Renal cortical epithelial cell (primary cell): ENCODE measurements at places on chromosomes 5 and 9. TPM values are rescaled to one million over a fixed set of nuclear protein-coding genes. Genes with fewer than 3 reads are reported as not detected.

DNA sequence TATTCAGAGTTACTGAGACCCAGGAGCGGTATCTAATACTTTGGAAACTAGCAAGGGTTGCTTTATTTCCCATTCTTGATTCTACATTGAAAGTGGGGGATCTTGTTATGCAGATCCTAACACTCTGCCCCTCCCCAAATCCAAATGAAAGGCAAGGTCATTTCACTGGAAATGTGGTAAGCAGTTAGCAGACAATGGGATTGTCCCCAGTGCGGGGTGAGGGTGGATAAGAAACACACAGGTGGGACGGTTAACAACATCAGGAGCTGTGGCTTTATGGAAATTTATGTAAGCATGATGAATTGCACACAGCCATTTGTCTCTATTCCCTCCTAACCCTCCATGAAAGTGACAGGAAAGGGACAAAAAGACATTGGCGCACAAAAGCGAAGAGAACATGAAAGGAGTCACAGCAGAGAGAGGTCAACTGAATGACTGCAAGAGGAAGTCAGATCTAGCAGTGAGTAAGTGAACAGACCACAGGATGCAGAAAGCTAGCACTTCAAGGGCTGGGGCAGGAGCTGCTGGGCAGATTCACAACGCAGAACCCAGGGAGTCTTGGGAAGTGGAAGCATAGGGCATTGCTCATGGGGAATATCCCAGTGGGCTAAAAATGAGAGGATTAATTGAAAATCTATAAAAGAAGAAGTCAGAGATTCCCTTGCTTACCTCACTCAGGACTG, 184.4 kb downstream of the HSD17B3 start:
- DNase-seq: no peak

DNA sequence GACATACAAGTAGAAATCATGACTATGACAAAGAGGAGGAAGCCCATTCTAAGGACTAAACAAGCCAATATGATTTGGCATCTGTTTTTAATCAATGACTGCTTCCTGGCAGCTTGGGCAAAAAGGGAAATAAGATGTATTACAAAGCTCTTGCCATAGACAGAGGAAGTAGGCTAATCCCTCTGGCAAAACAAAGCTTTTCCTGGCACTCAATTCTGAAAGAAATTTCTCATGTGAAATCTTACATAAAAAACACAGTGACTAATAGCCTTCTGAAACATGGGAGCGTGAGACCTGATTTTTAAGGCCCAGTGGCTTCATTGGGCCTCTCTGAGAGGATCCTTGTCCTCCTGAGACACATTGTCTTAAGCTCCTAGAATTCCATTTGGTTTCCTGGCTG, 93.6 kb downstream of the COL23A1 start:
- DNase-seq: no peak

DNA sequence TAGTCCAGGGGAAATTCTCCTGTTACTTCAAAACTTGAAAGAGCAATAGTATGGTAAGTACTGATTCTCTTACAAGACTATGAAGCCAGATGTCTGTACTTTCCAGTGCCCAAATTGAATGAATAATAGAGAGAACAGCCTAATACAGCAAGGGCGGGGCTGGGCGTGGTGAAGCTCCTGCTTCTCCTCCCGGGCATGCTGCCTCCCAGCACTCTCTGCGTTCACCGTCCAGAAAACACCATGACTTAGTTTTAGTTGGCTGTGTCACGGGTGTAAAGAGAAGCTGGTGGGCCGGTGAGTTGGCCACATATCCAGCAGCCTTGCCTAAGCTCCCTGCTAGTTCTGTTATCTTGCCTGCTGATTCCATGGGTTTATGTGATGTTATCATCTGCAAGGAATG, 40.7 kb upstream of the ADAMTS2 start:
- no peak for DNase-seq

- DNase-seq: peak; percentile 9
Measured at GRCh38 chr9:127796225-127796813, 6.4 kb upstream of the FPGS start.

DNA sequence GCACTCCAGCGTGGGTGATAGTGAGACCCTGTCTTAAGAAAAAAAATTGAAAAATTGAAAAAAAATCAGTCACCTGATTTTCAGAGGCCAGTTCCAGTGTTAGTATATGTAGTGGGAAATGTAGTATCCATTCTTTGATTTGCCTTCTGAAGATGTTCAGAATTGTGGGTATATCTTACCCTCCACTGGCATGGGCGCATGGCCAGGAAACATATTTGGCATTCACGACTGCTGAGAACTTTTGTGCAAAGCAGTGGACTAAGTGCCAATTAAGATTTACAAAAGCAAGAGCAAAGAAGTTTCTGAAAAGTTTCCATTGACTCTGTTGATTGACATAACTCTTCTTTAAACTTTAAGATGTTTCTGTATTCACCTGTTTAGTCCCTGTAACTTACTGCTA, 2.4 kb downstream of the CAVIN4 start:
- no peak for DNase-seq

DNA sequence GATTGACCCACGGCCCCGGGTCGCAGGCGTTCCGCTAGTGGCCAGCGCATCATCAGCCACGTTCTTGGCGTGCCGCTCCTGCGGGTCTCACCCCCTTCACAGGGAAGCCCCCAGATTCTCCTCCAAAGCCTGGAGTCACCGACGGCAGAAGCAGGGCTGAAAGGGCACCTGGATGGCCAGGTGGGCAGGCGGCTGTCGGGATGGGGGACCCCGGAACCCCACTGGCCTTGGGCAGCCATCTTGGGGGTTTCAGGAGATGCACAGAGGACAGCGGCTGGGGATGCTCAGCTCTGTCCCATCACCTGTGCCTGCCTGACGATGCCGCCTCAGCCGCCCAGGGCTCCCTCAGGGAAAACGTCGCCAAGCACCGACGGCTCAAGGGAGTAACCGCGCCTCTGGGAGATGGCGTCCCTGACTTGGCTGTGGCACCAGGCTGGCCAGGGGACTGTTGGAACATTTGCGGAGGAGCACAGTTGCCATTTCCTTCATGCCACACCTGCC, 14.1 kb upstream of the SLC9A3 start:
- DNase-seq: no peak

DNA sequence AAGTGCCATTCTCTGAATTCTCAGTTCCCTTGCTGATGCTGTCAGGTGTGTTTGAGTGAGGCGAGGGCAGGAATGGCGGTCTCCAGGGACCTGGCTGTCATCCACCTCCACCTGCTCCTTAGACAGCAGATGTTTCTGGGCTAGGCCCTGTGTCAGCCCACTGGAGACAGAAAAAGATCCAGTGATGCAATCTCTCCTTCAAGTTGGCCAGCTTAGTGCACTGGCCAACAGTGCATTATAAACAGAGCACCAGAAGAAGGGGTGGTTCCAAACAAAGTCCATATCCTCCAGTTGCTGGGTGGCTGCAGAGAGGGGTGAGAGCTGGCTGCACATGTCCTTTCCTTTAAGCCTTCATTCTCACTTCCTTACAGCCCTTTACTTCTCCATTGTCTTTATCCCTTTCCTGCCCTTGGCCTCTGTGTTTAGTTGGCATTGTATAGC, 26.5 kb downstream of the NANS start:
- no peak for DNase-seq

- DNase-seq: no peak
Measured at GRCh38 chr5:42586625-42587024, 163.4 kb downstream of the GHR start.

DNA sequence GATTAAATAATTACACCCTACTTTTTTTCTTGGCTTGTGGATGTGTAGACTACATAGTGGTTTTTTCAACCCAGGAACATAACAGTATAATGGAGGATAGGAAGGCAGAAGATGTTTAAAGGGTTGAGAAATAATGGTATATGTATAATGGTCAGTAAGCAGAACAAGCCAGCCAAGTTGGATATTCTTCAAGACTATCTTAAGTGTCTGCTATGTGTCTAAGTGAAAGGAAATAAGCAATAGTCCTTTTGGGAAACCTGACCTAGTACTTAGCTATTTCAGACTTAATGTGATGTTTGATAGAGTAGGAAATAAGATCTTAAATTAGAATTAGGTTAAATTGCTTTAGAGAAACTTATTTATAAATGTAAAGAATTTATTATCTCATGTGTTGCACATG, 85.7 kb downstream of the PTPDC1 start:
- DNase-seq: no peak

- DNase-seq: peak; percentile 13
Measured at GRCh38 chr5:141420855-141421488, at the start of gene PCDHGA11. Gene PCDHGA11, plus strand, starts transcription at chr5:141421051. Its CDS starts 177 bp downstream, at chr5:141421228.

DNA sequence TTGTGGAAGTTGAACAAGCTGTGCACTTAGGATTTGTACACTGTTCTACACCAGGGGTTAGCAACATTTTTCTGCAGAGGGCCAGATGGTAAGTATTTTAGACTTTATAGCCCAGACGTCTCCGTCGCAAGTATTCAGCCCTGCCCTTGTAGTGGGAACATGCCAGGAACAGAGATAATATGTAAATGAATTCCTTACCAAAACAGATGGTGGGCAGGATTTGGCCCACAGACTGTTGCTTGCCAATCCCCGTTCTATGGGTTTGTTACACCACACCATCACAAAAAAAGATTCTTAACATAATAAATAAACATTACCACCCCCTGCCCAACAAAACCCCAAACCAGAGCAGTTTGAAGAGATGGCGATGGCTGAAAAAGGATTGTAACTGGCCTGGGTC, 74.3 kb downstream of the AMBP start:
- no peak for DNase-seq

DNA sequence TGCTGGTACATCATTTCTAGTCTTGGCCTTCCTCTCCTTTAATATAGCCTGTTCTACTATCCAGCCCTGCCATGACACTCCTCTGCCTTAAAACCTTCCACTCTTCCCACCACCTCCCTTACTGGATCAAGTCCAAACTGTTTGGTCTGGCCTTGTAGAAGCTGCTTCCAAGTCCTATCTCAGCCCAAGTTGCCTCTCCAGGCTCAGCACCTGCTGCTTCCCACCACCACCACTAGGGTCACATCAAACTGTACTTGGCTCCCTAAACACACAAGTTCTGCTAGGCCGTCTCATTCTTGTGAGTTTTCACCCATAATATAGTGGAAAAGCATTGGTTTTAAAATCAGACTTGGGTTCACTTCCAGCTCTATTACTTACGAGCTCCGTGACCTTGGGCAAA, 1.4 kb downstream of the NDUFA8 start:
- peak; percentile 55 for DNase-seq

DNA sequence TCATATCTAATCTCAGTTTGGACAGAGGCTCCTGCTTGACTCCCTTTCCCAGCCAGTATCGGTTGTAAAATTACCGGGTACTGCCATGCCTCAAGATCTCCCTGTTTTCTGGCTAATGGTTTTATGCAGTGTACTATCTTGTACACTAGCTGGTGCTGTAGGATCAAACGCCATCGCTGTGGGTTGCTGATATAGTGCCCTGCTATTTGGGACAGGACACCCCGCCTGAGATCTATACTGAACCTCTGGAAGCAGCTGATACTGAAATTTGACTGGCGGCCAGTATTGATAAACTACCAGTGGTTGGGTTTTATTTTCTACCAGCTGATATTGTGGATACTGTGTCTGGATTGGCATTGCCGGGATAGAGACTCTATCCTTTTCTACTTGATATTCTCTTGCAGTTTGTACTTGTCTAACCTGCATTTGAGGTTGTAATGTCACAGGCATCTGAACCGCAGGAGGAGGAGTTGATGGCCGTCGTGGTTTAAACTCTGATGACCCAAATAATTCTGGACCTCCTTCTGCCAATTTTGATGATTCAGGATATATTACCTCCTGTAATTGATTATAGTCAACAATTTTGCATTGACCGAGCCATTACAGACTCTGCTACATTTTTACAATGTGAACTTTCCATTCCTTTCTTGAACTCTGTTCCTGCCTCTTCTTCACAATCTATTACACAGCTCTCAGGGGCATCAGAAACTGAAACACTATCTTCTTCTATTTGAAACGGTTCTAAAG, 112.5 kb upstream of the LARP1 start:
- peak; percentile 34 for DNase-seq

DNA sequence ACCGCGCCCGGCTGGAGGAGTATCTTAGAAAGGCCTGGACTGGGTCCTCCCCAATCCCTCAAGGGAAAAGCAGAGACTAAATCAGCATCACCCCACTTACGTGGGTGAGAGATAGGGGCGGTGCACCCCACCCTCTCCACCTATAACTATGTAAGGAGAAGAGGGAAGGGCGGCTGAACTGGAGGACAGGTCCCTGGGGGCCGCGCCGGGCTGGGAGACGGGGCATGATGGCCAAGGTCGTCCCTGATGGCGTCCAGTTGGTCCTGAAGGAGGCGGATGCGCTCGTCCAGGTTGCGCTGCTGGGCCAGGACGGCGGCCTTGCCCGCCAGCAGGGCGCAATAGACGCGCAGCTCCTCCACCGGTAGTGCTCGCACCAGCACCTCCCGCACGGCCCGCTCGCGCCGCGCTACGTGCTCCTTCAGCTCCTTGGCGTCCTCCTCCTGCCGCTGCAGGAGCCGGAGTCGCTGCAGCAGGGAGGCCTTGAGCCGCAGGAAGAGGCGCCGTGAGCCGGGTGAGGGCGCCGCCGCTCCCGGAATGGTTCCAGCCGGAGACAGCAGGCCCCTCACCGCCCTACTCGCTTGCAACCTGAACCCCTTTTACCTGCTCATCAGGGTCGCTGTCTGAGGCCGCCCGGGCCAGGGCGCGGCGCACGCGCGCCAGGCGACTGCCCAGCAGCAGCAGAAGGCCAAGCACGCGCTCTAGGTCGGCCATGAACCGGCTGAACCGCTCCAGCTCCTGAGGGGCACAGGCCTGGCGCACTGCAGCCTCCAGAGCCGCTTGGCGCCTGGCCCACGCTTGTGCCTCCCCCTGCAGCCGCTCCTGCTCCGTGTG, 7.6 kb downstream of the SHROOM1 start:
- DNase-seq: no peak

- no peak for DNase-seq
Measured at GRCh38 chr5:165723931-165724330, 2218.5 kb downstream of the MAT2B start.

GRCh38 chr9:135990468-135991429, 29.6 kb upstream of the UBAC1 start:
- DNase-seq: peak; percentile 7

- DNase-seq: no peak
Measured at GRCh38 chr5:75057561-75057960, 5.2 kb upstream of the GCNT4 start.

DNA sequence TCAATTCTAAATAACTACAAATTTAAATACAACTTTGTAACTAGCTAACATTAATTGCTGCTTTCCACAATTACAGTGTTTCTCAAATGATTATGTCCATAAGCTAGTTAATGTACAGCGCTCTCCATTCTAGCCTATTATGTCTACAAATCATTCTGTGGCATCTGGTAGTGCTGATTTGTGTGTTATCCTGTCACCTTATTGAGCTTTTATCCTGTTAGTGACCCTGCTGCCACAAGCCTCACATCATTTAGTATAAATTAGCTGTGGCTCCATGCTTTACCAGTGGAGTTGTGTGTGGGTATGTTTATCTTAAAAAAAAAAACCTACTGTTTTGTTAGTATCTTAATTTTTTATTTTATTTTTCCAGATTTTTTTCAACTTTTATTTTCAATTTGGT, 112.6 kb upstream of the PJA2 start:
- no peak for DNase-seq

GRCh38 chr9:35856882-35857281, 13.3 kb downstream of the OR13J1 start:
- DNase-seq: no peak

SHC3 gene
- total RNA-seq: 1.1 and 2.1 TPM in 2 replicates

IRX1 gene
- 3.3 and 11.7 TPM in 2 replicates for total RNA-seq

ERGIC1 gene
- total RNA-seq: 143 and 240 TPM in 2 replicates

NR2F1 gene
- total RNA-seq: 0.35 and 3.4 TPM in 2 replicates

SIT1 gene
- not detected in 2 replicates for total RNA-seq

FKTN gene
- 32.6 and 38.2 TPM in 2 replicates for total RNA-seq

ADRA1B gene
- 1.6 and 5.4 TPM in 2 replicates for total RNA-seq

FOXI1 gene
- not detected in 2 replicates for total RNA-seq

FLT4 gene
- 0.35 and 0.55 TPM in 2 replicates for total RNA-seq
